ENCODE measurements at places on chromosomes 11 and 22.

- no peak for DNase-seq
Observed at GRCh38 chr22:36925388-36926290, 12.2 kb downstream of the CSF2RB start.

- no peak for DNase-seq
Observed at GRCh38 chr11:86514453-86514852, 139.8 kb downstream of the CCDC81 start.

GRCh38 chr22:46739094-46739870, 1.2 kb upstream of the CERK start:
- DNase-seq = no peak

- DNase-seq = no peak
Observed at GRCh38 chr11:17581732-17582053, 34.6 kb downstream of the OTOG start.

- DNase-seq = no peak
Observed at GRCh38 chr22:27802346-27803073, 954 bp upstream of the MN1 start.

GRCh38 chr11:17697175-17697949, 22.0 kb upstream of the MYOD1 start:
- DNase-seq = no peak

GRCh38 chr11:2990617-2991451, 1.3 kb downstream of the NAP1L4 start:
- DNase-seq = no peak

GRCh38 chr22:17884084-17884483, 109.8 kb upstream of the BID start:
- DNase-seq = no peak

GRCh38 chr22:39612811-39613548, 42.4 kb downstream of the CACNA1I start:
- no peak for DNase-seq

DNA sequence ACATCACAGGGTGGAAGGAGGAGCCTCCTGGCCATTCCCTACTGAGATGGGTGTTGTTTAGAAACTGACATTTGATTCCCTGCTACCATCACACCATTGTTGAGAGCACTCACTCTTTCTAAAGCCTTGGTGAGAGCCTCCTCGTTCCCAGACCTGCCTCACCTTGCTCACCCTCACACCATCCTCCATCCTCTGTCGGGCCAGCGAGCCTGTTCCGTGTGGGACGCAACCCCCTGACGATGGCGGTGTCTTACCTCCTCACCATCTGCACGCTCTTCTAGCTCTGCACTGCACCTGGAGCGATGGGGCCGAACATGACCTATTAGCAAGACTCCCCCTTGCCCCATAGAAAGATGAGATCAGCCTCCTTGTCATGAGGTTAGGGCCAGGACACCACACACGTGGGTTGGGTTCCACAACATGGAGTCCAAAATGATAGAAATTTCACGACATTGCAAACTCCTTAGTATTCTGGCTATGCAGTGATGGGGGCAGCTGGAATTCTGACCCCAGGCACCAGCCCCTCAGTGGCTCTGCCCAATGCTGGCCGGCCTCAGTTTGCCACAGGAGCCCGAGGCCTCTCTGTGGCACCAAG, 1017.9 kb downstream of the TBC1D22A start:
- DNase-seq = no peak

DNA sequence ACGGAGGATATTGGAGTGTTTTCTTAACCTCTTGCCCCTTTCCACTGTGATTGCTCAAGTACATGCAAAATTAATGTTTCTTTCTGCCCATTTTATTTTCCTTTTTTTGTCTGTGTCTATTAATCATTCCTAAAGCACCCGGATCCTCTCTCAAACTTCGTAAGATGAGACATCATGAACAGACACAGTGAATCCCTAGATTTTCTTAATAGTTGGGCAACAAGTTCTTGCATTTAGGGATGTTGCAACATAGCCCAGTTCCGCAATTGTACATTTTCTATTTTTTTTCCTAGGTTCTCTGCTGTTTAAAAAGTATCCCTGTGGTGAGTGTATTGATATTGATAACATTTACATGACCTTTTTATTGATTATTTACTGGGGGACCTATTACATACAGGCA, 2.9 kb downstream of the FAM111A start:
- DNase-seq = no peak

- no peak for DNase-seq
Observed at GRCh38 chr22:21697021-21697771, 31.4 kb downstream of the PPIL2 start.

- no peak for DNase-seq
Observed at GRCh38 chr22:31083923-31084810, 3.0 kb downstream of the SMTN start.

GRCh38 chr11:130580372-130580771, 131.9 kb downstream of the ADAMTS15 start:
- DNase-seq = no peak

- no peak for DNase-seq
Observed at GRCh38 chr11:36488096-36488495, 22.0 kb downstream of the TRAF6 start.

- DNase-seq = no peak
Observed at GRCh38 chr22:22948651-22949571, 61.3 kb downstream of the IGLL5 start.

- no peak for DNase-seq
Observed at GRCh38 chr11:102313238-102313940, 3.9 kb upstream of the BIRC3 start.

- DNase-seq = no peak
Observed at GRCh38 chr11:69193151-69193550, 37.4 kb downstream of the SMIM38 start.

DNA sequence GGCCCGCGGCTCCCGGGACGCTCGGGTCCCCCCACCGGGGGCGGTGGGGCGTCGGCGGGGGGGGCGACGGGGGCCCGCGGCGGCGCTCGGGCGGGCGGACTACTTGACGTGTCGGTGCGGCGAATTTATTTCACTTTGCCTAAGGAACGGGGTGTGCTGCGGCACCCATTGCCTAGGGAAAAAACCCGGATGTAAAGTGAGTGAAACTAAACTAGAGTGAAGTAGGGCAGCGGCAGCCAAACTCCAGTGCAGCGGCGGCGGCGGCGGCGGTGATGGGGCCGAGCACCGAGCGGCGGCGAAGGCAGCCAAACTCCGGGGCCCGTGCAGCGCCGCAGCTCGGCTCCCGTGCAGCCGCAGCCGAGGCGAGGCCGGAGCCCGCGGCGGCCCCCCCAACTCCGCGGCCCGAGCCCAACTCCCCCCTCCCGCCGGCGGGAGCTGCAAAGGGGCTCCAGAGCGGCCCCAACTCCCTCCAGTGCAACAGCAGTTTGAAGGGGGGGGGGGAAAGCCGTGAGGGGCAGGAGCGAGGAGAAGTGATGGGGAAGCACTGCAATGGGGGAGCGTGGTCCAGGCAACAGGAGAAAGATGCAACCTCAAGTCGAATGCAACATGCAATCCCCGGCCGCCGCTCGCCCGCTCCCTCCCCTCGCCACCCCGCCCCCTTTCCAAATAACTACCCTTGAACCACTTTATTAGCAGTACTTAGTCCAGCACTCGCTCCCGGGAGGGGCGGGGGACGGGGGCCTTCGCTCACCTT, 647 bp upstream of the PHF21A start:
- DNase-seq = peak; percentile 88

- no peak for DNase-seq
Observed at GRCh38 chr11:82936261-82936660, 34.7 kb downstream of the DDIAS start.

- DNase-seq = peak; percentile 44
Observed at GRCh38 chr11:7571640-7572000, 57.8 kb downstream of the PPFIBP2 start.

DNA sequence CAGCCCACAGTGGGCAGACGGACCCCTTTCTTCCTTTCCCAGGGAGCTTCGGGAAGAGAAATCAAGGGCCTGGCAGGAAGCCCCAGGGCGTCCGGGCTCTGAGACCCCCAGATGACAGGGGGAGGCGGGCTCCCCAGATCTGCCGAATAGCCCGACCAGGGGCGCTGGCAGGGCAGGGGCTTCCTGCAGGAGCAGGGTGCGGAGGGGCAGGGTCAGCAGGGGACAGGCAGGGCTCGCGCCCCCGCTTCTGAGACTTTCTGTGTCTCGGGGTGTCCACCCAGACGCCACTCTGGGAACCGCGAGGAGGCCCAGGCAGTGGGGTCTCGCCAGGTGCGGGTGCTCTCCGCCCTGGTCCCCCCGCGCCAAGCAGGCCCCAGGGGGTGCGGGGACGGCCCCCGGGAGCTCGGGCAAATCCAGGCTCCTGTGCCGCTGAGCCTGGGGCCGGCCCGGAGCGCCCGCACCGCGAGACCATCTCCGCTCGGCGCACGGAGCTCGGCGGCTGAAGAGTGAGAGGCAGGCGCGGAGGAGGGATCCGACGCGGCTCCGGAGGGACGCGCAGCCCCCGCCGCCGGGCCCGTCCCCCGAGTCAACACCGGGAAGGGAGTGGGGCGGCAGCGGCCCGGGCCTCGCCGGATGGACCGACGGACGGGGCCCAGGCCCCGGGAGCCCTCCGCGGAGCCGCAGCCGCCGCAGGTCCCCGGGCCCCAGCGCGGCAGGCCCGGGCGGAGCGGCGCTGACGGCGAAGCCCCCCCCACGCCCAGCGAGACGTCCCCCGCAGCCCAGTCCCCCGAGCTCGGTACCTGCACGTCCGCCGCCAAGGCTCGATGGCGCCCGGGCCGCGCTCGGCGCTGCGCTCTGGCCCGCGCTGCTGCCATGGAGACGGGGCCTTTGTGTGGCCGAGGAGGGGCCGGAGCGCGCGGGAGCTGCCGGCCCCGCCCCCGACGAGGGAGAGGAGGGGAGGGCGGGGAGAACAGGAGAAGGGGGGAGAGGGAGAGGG, at the start of gene PLXNB2:
PLXNB2 (minus strand) TSS at position 894 of the 997 bp plus-strand sequence. CDS start 17,062 bp downstream, outside the sequence.
- DNase-seq = peak; percentile 47

DNA sequence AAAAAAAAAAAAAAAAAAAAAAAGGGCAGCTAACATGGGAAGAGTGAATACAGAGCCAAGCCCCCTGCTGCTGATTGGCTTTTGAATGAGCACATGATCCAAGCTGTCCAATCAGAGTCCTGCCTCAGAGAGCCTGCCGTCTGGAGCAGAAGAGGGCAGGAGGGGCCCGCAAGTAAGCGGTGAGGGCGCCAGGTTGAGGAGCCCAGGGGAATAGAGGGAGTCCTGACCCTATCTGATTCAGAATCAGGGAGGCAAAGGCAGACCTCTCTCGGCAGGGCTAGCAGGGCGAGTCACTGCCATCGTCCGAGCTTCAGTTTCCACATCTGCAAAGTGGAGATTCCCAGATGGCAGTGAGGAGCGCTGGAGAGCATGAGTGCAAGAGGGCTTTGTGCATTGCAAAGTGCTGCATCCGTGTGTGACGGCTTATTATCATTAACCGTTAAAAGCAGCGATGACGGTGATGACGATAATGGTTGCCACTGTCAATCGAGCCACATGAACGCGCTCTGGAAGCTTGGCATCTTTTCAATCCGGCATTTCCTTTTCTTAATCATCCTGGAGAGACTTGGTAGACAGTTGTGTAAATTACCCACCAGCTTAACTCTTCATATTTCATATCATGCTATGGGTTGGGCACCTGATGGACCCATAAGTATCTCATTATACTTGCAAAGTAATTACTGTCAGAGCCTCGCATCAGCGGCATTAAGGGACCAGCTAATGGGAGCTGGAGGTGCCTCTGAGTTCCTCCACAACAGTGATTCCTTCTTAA, 68.6 kb upstream of the ATXN10 start:
- DNase-seq = peak; percentile 25

- DNase-seq = no peak
Observed at GRCh38 chr11:18091731-18092130, 14.2 kb downstream of the SAAL1 start.

- DNase-seq = no peak
Observed at GRCh38 chr11:71119656-71120269, 132.6 kb downstream of the SHANK2 start.

DNA sequence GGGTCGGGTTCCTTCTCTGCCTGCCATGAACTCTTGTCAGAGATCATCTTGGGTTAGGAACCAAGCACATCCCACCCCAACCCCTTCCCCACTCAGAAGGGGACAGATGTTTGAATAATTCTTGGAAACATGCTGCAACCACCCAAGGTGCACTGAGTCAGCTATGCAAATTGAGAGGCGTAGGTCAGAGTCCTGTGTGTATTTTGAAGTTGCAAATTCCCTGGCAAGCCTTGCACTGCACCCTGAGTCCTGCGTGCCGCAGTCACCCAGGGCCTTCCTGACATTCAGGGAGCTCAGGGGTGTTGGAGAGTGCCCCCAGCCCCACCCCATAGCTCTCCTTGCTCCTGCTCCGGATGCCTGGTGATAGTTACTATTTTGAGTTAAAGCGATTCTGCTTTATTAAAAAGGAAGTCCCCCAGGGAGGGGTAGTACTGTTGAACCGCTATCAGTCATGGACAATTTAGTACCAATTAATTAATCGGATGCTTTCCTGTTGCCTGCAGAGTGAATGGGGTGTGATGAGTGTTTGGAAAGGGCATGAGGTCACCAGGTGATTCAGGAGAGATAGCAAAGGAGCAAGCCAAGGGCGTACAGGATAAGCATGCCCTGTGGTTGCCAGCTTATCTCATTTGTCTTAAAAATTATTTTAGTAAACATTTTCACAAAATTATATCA, 123.7 kb downstream of the GRIK4 start:
- no peak for DNase-seq

GRCh38 chr11:114125531-114125930, 66.0 kb downstream of the ZBTB16 start:
- DNase-seq = no peak

GRCh38 chr11:10002221-10002620, 291.8 kb downstream of the SBF2 start:
- no peak for DNase-seq

DNA sequence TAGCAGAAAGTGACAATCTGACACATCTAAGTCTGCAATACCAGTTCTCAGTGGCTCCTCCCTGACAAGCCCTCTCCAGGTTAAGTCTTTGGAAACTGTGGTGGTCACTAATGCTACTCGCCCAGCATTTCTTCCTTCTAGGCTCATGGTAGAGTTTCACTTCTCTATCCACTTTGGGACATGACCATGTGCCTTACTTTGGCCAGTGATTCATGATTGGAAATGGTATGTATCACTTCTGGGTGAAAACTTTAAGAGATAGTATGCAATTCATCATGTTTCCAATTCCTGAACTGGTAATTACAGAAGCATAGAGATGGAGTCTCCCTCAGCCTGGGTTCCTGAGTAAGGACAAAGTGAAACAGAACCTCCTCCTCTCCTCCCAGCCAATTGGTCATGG, 151.5 kb upstream of the LMO1 start:
- DNase-seq = no peak

GRCh38 chr11:105201166-105201565, 61.6 kb upstream of the CARD18 start:
- no peak for DNase-seq

DNA sequence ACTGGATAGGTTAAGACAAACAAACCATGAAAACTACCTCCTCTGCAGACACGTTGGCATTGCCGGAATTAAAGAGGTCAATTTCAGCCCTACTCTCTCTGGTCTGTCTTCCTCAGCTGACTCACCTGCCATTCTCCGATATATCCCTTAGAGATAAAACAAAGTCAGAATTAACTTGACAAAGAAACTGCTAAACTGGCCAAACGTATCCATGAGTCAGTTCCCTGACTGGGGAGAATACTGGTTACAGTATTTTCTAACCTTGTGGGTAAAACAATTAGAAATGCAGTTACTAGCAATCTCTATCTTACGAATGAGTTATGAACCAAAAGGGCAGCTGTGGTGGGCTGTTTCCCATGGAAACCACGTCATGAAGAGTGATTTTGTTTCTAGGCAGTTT, 96.2 kb downstream of the RDX start:
- DNase-seq = no peak

GRCh38 chr22:49595465-49596078, 232.1 kb downstream of the BRD1 start:
- no peak for DNase-seq
